ENCODE measurements at places on chromosomes 16 and 17.
A peak's percentile ranks its signal among the peaks of the same experiment; 100 is the strongest.

DNA sequence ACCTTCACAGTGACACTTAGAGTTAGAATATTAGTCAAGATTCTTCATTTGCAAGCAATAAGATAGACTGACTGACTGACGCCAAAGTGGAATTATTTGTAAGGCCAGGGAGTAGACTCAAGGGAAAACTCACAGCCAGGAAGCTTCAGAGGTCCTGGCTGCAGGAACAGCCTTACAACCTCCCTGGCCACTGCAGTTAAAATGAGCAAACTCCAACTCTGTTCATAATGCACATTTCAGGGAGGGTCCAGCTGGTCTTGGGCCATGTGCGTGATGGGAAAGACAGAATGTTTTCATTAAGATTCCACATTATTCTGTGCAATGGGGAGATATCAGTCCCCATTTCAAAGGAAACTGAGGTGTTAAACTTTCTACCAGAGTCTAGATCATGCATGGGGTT lies 9.9 kb downstream of the CAPNS2 start:
- no peak for DNase-seq

DNA sequence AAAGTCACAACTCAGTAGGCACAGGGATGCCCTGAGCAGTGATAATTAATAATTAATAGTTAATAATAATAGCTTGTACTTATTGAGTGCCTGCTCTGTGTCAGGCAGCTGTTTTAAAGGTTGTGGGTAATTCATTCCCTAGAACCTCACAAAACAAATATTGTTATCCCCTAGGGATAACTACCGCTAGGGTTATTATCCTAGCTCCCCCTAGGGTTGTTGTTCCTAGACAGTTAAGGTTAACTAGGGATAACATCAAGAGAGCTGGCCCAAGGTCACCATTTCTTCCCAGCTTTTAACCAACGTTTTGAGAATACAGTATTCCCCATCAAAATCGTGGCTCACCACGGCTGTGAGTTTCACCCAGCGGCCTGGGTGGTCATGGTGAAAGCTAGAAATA lies 180.1 kb downstream of the PRKCB start:
- no peak for DNase-seq

GRCh38 chr16:81424771-81425170 lies 19.8 kb upstream of the CMIP start:
- no peak for DNase-seq

DNA sequence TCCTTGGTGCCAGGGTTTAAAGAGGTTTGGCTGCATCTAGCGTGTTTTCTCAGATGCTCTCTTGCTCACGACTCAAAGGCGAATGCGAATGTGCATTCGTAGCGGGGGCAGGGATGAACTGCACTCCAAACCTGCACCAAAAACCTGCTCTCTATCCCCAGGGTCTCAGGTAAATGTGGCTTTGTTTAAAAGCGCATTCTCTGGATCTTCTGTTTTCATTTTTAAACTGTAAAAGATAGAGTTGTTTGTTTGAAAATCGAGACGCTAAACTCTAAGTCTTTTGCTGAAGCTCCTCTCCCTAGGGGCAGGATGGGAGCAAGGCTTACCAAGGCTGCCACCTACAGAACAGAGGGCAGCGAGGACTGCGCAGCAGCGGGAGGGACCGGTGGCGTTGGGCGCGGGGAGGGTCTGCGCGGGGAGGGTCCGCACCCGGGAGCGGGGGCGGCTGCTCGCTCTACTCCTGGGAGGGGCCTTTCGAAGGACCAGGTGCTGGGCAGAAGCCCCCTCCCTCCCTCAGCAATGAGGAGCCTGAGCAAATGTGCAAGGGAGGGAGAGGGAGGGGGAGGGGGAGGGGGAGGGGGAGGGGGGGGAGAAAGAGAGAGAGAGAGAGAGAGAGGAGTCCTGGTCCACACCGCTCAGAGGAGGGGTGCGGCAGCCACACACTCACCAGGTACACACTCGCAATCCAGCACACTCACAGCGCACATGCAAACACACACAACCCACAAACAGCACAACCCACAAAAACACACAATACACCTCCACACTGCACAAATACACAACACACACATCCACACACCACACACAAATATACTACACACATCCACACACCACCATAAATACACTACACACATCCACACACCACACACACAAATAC lies 142.8 kb downstream of the GRIN2A start:
- DNase-seq: no peak

DNA sequence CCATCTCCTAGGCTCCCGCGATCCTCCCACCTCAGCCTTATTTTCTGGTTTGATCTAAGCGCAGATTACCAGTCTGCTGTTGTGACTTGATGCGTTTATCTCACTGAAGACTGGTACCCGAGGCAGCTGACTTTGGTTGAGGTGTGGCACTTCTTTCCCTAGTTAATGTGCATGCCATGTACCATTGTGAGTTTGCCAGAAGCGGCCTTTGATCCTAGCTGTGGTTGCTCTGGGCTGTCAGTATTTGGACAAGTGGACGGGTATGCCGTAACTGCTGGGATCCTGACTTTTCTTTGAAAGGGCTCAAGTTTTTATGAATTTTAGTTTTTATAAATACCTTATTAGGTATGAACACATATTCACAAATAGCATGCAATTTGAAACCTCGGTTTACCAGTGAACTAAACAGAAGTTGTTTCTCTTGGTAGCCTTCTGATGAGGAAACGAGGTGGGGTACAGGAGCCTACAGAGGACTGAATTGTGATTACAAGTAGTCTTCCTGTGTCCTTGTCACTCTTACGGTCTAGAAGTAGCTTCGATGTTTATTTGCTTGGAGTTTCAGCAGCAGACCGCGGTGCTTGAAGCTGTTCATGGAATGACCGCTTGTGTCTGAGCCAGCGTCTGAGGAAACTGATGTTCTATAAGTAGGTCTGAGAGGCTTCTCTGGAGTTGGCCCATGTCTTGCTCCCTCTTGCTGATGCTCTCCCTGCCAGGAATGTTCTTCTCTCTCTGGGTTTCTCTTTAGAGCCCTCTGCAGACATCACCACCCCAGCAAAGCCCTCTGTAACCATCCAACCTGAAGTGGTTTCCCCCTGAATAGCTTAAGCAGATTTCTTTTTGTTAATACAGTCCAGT lies 40.0 kb downstream of the SEC14L1 start:
- DNase-seq: no peak

DNA sequence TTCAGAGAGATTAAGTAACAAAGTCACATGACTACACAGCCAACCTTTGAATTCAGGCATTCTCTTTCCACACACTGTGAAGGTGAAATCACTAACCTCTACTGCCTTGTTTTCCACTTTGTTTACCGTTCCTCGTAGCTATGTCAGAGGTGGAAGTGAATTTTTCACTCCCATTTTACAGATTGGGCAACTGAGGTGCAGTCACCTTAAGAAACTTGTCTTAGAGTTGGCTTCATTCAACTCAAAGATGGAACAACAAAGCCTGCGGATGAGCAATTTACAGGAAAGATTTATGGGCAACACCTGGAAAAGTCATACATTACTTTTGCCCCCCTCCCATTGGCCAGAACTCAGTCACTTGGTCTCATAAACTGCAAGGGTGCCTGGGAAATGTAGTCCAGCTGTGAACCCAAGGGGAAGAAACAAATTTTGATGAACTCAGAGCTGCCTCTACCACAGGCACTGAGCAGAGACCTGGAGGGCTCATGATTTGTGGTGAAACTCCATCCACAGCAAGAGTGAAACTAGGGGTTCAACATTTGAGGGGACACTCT lies 784.6 kb upstream of the EEF2KMT start:
- DNase-seq: no peak

DNA sequence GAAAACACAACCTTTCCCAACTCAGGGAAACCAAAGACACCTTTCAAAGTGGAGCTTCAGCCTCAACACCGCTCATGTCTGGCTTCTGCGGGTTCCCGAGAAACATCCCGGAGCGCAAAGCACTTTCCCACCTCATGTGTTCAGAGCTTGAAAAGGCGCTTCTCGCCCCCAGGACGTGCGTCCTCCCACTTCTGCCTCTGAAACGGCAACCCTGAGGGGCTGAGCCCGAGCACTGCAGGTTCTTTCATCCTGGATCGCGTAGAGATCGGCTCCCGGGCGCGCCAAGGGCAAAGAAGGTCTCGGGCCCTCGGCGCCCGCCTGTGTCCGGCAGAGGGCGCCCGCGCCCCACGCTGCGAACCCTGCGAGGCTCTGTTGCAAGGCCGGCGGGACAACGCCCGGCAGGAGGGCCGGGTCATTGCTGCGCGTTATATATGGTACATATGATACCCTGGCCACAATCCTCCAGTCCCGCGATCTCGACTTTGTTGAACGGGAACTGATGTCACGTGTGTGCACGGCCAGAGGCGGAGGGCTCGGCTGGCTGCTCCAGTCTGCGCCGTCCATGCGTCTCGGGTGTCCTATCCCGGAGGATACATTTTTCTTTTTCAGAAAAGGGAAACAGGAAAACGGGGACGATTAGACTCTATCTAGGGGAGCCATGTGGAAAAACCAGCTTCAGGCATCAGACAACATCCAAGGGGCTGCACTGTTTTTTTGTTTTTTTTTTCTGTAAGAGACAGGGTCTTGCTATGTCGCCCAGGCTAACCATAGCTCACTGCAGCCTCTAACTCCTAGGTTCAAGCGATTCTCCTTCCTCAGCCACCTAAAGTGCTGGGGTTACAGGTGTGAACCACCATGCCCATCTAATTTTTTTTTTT lies 19.1 kb downstream of the COQ7 start:
- peak; percentile 91 for DNase-seq

DNA sequence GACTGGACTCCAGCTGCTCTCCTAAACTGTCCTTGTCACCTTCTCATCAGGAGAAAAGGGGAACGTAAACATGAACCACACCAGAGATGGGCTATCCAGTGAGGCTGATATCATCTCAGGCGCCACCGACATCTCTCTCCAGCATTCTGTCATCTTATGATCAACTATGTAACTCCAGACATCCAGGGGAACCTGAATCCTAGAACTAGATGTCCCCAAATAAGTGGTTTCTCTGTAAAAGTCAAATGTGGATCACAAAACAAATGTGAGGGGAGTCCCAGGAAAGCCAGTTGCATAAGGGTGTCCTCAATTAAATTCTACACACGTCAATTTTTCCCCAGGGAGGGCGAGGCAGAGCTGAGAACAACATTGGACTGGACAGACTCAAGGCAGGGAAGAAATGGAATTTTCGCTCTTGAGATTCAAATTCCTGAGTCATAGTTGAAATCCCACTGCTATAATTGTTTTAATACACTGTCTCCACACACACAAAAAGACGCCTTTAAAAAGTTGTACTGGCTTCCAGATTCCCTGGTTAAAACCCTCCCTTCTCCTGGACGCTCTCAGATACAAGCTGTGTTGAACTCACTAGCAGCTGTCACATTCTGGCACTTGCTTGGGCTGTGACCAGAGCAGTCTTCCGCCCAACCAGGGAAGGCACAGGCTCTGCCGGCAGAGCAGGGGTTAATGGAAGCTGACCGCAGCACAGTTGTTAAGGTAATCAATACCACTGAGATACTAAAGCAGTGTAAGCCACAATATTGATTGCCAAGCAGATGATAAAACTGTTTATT lies 62.6 kb downstream of the ZFHX3 start:
- DNase-seq: no peak

DNA sequence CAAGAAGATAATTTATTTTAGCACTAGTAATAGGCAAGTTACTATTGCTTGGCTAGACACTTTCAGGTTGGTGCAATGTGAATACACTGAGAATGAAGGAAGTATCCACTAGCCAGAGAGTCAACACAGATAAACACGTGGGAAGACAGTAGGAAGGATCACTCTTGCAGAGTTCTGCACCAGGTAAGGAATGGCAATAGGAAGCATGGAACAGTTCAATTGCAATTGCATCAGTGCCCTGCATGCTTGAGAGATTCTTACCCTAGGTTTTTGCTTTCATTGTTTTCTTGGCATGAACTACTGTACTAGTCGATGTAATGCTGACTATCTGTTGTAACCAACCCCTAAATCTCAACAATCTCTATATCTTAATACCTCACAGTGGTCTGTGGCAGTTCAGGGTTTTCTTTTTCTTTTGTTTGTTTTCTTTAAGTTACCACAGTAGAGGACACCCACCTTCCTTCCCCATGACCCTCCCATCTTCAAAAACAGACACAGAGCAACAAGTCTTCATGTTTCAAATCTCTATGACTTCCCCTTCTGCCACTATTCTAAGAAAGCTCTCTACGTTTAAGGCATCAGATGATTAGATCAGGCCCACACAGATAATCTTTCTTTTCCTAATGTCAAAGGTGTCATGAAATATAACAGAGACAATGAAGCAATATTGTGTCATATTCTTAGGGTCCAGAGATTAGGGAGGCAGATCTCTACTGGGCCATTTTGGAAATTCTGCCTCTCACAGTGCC lies 18.1 kb upstream of the ABCA8 start:
- DNase-seq: no peak

- DNase-seq: no peak
Observed at GRCh38 chr16:6428861-6429260, 903.8 kb upstream of the RBFOX1 start.

DNA sequence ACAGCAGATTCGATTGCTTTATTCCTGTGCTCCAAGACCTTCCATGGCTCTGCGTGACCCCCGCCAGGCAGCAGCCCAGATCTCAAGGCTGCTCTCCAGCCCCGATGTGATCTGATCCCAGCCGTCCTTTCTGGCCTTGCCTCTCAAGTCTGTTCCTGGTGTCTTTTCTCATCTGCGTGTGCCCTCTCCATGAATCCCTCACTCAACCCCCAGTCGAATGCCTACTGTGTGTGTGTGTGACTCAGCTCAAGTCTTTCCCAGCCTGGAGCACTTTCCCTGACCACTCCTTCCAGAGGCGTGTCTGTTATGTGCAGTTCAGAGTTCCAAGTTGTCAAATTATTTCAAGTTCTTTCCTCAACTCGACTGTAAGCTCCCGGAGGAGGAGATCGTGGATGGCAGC lies 64.0 kb downstream of the MRM1 start:
- no peak for DNase-seq

GRCh38 chr17:35289222-35289621 lies 46.4 kb downstream of the SLFN5 start:
- no peak for DNase-seq

DNA sequence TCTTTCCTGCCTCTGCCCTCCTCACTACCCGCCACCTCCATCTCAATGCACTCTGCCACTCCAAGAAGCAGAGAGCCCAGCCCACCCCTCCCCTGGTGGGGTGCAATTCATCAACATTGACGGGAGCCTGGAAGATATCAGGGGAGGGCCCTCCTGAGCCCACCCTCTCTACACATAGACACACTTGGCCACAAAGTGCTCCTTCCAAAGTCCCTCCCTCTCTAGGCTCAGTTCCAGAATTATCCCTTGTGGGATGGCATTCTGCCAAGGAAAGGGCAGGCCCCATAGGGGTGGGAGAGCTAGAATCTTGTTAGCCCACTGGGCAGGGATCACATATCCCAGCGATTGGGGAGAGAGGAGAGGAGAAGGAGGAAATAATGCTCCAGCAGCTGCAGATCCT lies 66.2 kb downstream of the TMEM132E start:
- no peak for DNase-seq

- DNase-seq: no peak
Observed at GRCh38 chr17:66548659-66549310, 246.4 kb downstream of the PRKCA start.

All from RKO (cell line).